ENCODE measurements at places on chromosomes 2 and 18.
A peak's percentile ranks its signal among the peaks of the same experiment; 100 is the strongest.

DNA sequence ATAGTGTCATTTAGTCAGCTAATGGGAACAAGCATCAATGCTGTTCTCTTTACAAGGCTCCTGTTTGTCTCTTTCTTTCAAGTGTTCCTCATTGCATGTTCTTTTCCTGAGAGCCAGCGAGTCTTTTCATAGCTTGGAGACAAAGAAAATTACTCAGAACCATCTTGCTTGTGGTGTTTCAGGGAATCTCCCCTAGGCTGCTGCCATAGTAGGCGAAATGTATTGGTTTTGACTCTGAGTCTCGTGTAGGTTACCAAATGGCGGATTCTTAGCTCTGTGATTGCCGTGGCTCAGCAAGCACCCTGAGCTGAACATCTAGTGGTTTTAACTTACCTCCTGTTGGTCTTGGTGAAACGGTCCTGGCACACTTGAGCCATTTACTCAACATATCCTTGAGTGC is 68.7 kb downstream of the RHBDD1 start:
- no peak for DNase-seq

DNA sequence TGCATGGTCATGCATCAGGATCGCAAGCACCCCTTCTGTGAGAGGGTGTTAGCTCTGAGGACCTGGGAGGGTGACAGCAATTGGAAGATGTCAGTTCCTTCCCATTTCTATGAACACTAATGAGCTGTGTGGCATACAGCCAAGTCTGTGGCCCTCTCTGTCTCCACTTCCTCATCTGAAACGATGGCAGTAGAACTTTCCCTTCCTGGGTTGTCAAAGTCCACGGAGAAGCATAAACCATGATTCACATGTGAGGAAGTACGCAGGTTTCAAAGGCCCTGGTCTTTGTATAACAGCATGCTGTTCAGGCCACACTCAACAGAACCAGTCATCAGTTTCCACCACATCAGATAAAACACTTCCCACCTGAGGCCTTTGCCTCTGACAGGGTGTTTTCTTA is 167.4 kb upstream of the RAB6C start:
- DNase-seq, result peak; percentile 28

DNA sequence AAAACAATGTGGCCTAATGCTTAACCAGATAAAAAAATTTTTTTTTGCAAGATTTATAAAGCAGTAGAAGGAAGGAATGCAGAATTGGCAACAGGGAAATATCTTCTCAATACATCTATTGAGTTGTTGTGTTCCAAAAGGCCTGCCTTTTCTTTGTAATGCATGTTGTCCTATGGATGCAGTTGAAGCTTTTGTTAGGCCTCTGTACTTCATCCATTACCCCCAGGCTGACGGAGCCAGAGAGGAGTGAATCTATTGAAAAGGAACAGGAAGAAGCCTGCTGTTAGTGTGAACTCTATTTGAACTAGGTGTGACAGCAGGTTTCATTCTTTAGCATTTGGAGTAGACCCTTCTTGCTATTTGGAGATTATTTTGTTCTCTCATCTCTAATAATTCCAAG is 56.5 kb downstream of the MTX2 start:
- no peak for DNase-seq

DNA sequence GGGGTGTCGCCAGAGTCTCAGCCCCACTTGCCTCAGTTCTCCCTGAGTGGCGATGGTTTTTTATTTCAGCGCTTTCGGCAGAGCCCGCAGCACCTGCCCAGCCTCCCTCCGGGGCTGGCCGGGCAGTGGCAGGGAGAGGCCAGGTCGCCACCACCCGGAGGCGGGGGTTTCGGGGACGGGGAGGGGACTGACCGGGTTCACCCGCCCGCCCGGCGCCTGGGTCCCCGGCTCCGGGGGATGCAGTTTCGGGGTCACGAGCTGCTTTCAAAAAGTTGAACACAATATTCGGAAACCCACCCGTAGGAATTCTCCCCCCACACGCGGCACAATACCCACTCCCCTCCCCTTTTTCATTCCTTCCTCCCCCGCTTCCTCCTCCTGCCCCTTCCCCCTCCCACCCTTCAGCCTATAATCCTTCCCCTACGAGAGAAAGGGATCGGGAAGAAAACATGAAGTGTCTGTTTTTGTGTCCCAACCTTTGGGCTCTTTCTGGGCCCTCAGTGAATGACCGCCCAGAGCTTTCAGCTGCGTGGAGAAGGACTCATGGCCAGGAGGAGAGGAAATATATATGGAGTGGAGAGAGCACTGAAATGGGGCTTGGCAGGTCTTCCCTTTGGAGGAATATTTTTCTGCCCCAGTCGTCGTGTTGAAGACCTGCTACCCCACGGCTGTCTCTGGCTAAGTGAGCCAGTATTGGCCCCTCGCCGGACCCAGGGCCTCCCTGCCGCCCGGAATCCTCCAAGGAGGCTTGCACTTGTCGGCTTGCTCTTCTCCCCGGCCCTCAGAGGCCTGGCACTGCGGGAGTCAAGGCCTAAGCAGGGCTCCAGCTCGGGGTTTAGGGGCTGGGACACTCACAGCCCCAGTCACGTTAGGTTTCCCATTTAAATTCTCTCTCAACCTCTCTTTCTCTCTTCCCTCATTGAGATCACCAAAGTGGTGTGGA is 2.1 kb upstream of the SIX3 start:
- DNase-seq, result no peak

DNA sequence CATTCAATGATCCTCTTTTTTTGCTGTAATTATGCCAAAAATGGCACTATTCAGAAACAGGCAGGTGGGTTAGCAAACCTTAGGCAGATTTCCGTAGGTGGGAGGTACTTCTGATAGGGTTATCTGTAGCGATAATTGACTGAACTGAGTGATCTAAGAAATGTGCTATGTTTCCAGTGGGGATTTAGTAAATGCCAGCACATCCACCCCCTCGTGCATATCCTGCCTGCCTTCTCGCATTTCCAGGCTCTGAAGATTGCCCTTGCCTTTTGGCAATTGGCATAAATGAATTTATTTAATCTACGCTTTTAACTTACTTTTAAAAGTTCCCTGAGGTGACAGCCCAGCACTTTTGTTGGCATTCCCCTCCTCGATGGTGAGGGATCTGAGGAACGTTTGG is 576 bp upstream of the FSHR start:
- DNase-seq, result no peak

- no peak for DNase-seq
Measured at GRCh38 chr18:58559427-58560186, 69.3 kb downstream of the ALPK2 start.

GRCh38 chr2:63846487-63846886 is 4.8 kb downstream of the UGP2 start:
- peak; percentile 59 for DNase-seq

DNA sequence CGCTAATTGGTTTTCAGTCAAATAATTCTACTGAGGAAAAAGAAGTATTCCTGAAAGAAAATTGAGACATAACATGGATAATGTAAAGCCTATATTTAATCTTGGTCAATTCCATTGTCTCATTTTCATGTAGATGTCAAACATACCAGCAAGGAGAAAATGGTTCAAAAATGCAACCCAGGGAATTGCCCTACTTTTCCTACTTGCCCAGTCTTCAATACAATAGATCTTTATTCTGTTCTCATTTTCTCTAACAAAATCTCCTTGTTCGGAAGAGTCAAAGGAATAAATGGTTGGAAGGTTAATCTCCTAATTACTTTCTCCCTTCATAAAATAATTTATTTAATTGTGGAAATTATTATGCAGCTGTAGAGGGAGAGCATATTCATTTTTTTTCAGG is 896.1 kb downstream of the NRXN1 start:
- no peak for DNase-seq

GRCh38 chr18:78891185-78891762 is 88.3 kb upstream of the SALL3 start:
- no peak for DNase-seq

DNA sequence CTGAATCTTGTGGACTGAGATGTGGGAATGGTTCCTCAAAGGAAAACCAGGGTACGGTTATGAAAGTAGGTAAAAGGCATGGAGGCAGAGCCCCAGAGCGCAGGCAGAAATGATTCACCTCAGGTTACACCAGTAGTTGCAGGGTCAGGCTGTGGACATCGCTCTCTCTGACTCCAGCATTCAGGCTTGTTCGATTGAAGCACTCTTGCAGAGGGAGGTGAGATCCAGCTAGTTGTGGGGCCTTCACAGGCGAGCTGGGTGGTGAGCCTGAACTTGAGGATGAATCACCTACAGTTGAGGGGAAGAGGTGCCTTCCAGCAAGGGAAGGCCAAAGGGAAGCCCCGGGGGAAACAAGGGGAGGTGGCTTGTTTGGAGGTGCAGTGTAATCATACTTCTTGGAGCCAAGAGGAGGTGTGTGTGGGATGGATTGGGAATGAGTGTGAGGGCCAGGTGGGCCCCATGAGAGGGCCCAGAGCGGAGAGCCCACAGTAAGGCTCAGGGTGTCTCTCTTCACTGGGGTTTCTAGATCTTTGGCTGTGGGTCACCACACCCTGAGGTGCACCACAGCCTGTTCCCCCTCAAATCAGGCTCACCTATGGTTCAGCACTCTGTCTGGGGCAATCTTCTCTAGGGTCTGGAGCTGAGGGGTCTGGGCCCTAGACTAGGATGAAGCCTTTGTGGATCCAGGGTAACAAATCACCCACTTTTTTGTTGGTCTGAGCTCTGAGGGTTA is 48.5 kb upstream of the MCFD2 start:
- no peak for DNase-seq
